ENCODE measurements at places on chromosomes 4 and X.

- DNase-seq = no peak
Observed at GRCh38 chrX:76127341-76127740, 45.5 kb upstream of the PBDC1 start.

GRCh38 chr4:183409483-183409882, 35.0 kb upstream of the CDKN2AIP start:
- no peak for DNase-seq

DNA sequence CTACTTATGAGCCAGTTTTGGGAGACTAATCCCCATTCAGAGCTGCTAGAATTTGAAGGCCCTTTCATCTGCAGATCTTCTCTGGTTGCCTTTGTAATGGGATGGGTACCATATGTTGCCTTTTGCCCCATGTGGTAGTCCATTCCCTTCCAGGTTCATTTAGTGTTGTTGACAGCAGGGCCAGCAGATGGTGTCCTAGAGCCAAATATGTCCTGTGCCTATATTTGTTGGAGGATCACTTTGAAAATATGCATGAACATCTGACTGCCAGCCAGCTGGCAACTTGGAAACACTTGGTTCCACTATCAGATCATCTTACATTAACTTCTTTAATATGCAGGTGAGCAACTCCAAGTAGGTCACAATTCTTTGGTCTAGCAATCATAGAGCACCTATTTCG, 30.4 kb downstream of the CFAP299 start:
- peak; percentile 28 for DNase-seq

GRCh38 chr4:48011722-48012121, 4.8 kb downstream of the CNGA1 start:
- no peak for DNase-seq

DNA sequence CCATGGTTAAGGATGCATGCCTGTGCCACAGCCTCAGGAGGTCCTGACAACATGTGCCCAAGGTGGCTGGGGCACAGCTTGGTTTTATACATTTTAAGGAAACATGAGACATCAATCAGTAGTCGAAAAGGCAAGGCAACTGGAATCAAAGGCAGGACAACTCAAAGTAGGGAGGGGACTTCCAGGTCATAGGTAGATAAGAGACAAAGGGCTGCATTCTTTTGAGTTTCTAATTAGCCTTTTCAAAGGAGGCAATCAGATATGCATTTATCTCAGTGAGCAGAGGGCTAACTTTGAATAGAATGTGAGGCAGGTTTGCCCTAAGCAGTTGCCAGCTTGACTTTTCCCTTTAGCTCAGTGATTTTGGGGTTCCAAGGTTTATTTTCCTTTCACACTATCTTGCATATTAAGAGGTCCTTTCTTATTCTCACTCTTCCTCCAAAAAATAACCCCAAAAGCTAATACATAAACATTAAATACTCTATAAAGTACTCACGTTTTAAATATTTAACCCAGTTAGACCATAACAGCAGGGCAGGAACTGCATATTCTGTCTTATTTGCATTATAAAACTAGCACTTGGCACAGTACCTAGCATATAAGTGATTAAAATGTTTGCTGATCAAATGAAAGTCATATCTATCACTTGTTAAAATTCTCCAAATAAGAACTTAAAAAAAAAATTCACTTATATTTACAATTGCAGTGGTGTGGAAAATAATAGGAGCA, 36.3 kb upstream of the UGT8 start:
- no peak for DNase-seq

- DNase-seq = no peak
Observed at GRCh38 chr4:53706422-53707032, 115.2 kb upstream of the LNX1 start.
